ENCODE measurements at places on chromosomes 1 and 21.

DNA sequence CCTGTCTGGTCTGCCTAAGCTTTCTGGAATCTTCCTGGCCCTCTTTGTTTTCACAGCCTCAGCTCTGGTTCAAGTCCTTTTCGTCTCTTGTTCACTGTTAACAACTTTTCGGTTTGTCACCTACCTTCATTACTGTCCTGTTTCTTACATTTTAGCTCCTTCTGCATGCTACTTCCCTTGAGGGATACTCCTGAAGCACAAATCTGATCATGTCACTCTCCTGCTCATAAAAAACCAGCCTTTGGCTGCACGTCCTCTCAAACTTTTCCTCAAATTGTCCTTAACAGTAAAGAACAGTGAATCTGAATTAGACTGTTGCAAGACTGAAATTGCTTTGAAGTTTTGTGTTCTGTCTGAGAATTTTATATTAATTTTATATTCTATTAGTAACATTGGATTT, 3.3 kb downstream of the RAVER2 start:
- no peak for DNase-seq

- no peak for DNase-seq
These were observed 132.5 kb upstream of the C1orf174 start for GRCh38 chr1:4032571-4032970.

DNA sequence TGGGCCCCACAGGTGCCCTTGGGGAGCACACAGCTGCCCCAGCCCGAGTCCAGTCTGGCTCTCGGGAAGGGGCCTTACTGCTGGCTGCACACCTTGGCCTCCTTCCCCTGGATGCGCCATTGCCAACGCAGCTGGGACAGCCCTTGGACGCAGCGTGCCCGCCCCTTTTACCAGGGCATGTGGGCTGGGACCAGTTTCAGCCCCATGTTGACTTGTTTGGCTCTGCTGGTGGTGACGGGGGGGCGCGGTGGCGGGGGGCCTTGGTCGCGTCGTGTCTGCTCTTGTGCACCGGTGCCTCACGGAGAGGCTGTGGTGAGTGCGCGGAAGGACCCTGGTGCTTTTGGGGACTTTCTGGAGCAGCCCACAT, 19.6 kb downstream of the SKI start:
- DNase-seq, result no peak

DNA sequence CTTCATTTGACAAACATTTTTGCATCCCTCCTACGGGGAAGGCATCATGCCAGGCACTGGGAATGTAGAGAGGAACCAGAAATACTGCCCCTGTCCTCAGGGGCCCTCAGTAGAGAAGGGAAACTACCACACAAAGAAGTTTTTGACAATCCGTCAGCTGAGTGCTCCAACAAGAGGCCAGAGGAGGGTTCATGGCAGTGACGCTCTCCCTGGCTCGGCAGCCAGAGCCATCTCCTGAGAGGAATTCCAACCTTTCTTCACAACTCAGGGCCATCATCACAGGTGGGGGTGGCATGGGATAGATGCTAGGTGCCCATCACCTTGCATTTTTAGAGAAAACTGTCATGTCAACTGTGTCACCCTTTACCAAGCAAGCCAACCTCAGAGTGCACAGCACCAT, 154.1 kb downstream of the HIVEP3 start:
- DNase-seq, result no peak

DNA sequence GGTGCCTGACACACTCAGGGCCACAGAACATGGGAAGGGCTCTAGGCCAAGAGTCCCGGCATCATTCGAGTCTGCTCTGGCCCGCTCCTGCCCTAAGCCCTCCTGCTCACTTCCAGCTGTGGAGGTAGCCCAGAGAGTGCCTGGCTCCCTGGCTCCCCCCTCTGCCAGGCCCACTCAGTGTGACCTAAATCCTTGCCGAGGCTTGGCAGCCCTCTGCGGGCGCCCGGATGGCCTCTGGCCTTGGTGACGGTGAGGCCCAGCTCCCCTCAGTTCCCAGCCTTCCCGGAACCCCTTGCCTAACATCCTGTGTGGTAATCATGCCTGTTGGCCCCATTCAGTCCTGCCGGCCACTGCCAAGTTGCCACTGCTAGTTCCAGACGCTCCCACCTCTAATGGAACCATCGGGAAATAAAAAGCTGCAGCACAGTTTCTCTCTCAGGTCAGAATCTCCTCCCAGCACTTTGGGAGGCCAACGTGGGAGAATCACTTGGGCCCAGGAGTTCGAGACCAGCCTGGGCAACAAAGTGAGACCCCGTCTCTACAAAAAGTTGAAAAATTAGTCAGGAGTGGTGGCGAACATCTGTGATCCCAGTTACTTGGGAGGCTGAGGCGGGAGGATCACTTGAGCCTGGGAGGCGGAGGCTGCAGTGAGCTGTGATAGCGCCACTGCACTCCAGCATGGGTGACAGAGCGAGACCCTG, 1.2 kb upstream of the H6PD start:
- DNase-seq, result no peak

GRCh38 chr1:78627321-78627720, 7.1 kb downstream of the IFI44L start:
- no peak for DNase-seq

DNA sequence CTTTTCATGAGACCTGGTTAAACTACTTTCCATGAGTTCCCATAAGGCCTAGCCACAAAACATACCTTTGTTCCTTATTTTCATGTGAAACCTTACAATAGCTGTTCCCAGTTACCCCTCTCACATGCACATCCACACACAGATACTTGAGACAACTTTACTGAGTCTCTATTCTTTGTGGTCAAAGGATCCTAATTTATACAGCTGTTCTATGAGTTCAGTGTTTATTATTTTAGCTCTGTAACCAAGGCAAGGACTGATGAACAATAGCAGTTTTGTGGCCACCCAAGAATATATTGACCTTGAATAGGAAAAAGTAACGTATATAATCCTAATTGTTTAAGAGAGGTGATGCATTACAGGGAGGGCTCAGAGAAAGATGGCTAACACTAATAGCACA, 160.5 kb upstream of the CACYBP start:
- peak; percentile 3 for DNase-seq

DNA sequence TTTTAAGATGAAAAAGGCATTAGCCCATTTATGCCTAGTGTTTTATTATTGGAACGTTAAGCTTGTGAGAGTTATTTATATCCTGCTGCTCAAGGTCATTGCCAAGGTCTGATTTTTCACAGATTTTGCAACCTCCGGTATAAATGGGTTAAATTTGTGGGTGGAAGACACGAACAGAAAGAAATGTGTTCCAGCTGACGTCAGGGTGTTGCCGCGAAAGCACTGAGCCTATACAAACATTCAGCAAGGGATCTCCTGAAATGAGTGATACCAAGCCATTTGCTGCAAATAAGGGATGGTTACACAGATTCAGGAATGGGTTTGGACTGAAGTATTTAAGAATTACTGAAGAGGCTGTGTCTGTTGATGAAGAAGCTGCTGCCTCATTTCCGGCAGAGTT, 32.2 kb downstream of the TMED5 start:
- no peak for DNase-seq

GRCh38 chr1:11474826-11475225, 4.1 kb upstream of the DISP3 start:
- DNase-seq, result no peak

DNA sequence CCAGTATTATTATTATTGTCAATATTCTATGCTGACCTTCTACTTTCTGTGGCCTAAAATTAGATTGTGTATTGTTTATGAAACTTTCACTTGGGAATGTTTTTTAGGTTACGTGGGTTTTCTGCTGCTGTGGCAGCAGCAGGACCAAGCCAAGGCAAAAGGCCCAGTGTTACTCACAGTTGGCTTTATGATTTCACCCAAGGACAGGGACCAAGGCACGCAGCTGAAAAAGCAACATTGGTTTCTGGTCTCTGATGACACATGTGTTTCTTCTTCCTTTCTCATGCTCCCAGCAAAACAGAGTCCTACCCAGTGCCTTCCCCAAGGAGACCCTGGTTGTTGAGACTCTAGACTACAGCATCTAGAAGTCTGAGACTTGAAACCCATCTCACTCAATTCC, 413.7 kb downstream of the SETD4 start:
- DNase-seq, result no peak

DNA sequence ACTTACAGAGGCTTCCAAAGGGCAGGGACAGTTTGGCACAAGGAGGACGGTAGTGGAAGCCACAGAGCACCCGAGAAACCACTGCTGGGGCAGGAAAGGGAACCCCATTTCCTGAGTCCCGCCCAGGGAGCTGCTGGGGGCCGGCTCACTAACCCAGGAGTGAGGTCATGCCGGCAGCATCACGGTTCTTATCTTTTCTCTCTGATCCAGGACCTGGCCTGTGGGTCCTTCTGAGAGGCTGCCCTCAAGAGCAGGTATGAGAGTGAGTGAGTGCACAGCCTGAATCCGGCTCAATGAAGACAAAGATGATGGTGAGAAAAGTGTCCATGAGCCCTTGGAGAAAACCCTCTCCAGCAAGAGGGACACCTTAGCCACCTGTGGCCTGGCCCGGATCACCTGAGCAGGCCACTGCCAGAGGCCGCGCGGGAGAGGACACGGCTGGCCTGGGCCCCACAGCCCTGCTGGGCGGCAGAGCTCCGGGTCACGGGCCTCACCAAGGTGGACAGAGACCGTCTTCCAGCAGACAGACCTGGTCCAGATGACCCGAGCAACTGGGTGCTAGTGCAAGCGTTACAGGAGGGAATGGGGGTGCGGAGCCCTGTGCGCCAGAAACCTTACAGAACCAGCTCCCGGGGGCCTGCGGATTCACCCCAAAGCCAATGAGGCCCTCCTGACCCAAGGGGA, 94.9 kb downstream of the RIPK4 start:
- no peak for DNase-seq

- no peak for DNase-seq
These were observed 721 bp downstream of the LRRIQ3 start for GRCh38 chr1:74197255-74197654.

GRCh38 chr1:150009604-150010392, 728 bp downstream of the OTUD7B start:
- DNase-seq, result peak; percentile 86

GRCh38 chr1:59143133-59143487, 153.8 kb upstream of the FGGY start:
- DNase-seq, result peak; percentile 83

DNA sequence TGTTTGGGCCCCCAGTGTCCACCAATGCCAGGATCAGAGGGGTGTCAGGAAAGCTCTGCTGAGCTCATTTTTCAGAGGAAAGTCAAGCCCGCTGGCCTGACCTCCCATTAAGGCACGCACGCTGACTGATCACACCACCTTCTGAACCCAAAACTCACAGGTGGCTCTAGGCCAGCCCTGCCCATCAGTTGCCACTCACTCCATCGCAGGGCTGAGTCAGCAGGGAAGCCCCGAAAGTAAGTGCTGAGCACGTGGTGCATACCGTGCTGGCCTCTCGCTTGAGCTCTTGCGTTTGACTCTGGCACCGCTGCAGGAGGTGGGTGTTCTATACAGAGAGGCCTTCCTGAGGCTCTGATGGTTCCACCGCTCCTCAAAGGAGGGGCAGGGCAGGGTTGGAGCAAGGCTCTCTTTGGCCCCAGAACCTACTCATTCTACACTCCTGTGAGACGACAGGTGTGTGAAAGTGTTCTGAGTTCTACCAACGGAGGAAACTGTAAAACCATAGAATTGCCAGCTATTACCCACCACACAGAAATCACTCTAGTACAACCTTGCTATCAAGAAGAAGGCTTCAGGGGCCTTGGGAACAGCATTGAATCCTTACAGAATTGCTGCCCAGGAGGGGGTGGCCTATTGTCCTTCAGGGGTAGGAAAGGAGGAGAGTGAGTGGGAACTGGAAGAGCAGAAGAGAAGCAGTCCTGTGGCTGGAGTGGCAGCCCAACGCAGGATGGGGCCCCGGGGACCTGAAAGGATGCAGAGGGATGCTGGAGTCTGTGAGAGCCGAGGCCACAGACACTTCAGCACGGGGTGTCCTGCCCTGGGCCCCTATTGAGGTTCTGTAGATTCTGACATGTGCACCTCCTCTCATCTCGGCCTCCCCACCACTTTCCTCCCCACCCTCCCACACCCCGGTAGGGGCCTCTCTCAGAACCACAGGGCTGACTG, 214.7 kb upstream of the EDN2 start:
- no peak for DNase-seq

- peak; percentile 36 for DNase-seq
These were observed 104.8 kb upstream of the GRIK1 start for GRCh38 chr21:30044447-30045064.

GRCh38 chr1:186144505-186144904, 230.5 kb downstream of the TPR start:
- DNase-seq, result no peak

DNA sequence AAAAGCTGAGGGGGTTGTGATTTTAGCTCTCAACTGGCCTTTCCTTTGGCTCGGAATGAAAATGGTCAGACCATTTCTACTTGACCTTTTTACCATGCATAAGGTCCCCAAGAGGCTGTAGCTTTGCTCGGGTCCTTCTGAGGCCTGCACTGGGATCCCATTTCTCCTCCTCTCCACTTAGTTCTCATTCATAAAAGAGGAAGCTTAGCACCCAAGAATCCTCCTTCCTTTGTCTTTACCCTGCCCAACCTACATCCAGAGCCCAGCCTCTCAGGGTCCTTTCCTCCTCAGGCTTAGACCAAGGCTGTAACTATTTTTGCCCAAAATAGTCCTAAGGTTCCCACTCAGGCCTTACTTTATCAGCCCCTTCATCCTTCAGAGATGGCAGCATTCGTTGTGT, 6.0 kb upstream of the SLC27A3 start:
- no peak for DNase-seq

GRCh38 chr1:89884718-89885596, 64.1 kb downstream of the LRRC8D start:
- DNase-seq, result no peak

DNA sequence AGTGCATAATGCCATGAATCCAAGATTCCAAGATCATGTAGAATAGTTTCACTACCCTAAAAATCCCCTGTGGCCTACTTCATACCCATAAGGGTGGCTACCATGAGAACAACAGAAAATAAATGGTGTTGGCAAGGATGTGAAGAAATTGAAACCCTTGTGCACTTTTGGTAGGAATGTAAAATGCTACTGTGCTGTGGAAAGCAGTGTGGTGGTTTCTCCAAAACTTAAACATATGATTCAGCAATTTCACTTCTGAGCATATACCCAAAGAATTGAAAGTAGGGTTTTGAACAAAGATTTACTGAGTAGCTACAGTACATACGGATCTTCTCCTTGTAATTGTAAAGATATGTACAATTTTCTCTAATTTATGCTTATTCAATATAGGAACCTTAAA, 16.0 kb downstream of the FNBP1L start:
- peak; percentile 9 for DNase-seq

DNA sequence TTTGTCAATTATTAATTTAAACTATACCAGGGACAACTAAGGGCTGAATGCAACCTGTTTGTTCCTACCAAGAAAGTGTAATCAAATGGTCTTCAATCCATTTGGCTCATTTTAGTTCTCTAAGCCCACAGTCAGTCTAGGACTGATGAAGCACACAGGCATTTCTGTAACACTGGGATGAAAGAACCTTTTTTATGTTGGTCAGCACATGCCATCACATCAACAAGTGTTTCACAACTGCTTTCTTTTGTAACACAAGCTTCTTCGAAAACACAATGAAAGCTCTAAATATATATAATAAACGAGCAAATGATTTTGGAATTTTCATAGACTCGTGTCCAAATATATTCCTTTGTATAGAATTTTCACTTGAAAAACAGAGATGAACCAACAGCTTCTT, 28.8 kb downstream of the HEATR1 start:
- peak; percentile 47 for DNase-seq

Data from astrocyte of the hippocampus (primary cell).